ENCODE measurements at places on chromosomes 3 and 15.
A peak's percentile ranks its signal among the peaks of the same experiment; 100 is the strongest.

DNA sequence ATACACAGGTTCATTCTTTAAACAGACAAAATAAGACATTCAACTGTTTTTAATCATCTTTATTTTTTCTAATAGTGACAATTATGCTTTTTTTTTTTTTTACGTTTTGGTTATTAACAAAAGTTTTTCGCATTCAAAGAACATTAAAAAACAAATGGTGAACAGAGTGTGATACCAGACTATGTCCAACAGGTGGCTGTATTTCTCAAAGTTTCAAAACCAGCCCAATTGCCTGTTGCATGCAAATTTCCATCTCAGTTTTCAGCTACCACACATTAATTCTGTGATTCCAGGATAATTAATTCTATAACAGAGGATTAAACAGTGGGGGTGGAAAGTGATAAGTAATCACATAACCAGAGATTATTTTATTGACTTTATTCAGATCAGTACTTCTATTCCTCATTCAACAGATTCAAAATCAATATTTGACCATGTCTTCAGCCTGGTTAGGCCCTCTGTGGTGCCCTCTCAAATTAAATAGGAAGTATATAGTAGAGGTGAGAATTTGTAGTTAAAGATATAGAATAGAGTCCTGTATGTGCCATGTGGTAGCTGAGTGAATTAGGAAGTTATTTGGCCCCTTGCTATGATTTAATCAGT is 122.2 kb upstream of the DCBLD2 start:
- peak; percentile 3 for DNase-seq

DNA sequence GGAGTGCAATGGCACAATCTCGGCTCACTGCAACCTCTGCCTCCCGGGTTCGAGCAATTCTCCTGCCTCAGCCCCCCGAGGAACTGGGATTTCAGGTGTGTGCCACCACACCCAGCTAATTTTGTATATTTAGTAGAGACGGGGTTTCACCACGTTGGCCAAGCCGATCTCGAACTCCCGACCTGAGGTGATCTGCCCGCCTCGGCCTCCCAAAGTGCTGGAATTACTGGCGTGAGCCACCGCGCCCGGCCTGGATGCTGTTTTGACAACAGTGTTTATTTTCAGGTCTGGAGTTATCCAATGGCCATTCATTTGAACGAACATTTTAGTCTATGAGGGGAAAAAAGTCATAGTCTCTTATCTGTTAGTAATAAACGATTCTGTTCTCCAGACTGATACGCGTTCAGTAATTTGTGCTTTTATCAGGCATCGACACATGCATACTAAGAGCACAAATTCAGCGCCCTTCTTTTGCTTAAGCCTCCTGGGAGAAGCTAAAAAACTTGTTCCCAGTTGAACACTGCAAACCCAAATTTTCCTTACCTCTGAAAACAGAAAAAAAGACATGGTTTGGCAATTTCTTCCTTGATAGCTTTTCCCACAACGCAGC is 1.3 kb downstream of the B3GALNT1 start:
- no peak for DNase-seq

DNA sequence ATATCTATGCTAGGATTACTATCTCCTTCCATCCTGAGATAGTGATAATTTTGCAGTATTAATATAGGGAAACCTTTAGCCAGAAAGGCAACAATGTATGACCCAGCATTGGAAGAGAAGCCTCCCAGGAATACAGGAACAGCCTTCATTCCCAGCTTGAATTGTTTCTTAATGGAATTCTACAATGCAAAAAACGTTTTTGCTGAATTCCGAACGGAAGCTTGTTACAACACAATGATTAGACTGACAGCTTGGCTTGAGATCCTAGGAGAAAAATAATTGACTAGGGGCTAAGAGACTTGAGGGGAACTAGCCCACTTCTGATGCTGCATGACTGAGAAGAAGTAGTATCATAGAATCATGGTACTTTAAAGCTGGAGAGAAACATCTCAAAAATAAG is 140.2 kb downstream of the RSL24D1 start:
- no peak for DNase-seq

DNA sequence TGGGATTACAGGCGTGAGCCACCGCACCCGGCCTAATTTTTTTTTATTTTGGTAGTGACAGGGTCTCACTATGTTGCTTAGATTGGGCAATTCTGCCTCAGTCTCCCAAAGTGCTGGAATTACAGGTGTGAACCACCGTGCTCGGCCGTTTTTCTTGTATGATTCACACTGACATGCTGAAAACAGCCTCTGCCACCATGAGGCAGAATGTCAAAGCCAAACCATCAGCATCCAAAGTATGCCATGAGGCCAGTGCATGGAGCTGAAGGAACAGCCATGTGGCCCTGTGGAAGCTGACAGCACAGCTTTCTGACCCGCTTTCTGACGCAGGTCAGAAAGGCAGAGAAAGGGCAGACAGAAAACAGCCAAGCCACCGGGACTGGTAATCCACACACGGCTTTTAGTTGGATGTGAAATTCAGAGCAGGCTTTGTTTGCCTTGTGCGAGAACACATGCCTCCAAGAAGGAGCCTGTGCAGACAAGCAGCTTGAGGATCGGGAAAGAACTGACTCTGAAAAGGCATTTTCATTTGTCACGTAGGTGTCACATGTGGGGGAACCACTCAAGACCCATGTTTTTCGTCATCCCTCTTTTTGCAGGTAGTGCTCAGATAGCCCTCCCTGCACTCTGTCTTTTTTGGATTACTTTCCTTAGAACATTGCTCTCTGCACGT is 25.1 kb downstream of the XYLB start:
- DNase-seq = no peak

DNA sequence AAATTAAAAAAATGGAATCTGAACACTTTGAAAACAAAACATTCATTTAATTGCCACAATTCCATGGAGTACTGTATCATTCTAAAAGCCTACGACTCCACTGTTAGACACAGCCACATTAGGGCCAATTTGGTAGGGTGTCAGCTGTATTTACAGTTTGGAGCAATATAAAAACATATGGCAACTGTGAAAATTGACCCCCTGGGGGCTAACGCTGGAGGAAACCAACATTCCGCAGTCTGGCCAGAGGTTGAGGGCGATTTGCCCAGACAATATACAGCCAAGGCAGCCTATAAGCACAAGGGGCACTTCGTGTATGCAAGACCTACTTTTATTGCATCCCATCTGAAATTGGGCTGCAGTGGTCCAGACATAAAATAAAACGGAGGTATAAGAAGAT is 476.5 kb upstream of the WNT5A start:
- DNase-seq = no peak

- DNase-seq = no peak
These were observed 4.4 kb downstream of the TMEM45A start for GRCh38 chr3:100496711-100497261.

DNA sequence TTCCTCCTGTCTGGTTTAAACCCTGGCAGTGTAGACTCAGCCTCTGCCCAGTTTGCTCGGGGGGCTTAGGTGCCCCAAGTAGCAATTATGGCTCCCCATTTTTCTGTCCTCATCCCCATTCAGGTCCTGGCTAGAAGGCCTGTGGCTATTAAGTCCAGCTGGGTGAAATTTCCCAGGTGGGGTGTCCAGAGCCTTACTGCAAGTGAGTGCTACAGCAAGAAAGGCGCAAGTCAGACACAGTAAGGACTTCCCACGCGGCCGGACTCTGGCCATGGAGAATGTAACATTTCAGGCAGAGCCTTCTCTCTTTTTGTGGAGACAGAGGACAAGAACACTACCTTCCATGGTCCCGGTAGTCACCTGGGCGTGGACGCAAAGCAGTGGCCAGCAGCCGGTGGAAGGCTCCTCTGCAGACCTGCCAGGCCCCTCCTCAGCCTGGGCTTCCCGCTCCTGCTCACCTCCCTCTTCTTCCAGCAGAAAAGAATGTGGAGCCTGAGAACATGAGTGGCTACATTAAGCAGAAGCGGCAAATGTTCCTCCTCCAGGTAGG is 23.3 kb downstream of the CFAP100 start:
- DNase-seq = no peak

DNA sequence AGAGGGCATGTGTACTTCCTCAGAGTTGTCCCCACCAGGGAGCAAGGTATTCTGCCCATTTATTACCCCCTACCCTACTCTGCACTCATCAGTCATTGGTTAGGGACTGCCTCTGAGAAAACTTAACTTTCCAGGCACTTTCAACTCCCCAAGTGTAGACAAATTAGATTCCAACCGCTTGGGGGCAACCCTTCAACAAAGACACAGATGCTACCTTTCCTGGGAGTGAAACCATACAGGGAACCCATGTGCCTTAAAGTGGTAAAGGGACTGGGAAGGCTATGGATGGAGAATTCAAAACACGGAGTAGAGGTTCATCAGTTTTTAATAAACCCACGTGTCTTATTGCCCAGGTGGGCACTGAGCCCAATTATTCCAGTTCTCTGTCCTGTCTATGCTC is 19.4 kb upstream of the UBE2E2 start:
- DNase-seq = no peak

DNA sequence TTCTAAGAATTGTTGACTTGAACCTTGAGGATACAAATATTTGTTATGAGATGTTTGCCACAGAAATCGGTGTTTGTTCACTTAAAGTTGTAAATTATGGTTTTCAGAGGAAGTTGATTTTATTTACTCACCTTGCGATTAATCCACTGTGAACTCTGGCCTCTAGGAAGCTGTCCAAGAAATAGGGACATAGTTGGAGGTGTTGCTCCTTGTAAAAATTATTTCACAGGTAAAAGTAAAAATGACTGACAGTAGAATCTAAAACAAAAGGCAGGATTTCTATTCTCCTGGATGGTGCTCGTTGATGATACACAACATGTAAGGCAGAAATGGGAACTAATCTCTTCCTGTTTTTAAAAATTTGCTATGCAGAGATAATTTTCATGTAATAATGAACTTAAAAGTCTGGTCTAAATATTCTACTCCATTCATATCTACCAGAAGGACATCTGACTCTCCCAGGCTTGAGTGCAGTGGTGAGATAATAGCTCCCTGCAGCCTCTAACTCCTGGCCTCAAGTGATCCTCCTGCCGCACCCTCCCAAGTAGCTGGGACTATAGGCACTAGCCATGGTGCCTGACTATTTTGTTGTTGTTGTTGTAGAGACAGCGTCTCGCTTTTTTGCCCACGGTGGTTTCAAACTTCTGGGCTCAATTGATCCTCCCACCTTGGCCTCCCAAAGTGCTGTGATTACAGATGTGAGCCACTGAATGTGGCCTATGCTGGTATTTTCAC is 17.1 kb upstream of the LZTFL1 start:
- DNase-seq = no peak

DNA sequence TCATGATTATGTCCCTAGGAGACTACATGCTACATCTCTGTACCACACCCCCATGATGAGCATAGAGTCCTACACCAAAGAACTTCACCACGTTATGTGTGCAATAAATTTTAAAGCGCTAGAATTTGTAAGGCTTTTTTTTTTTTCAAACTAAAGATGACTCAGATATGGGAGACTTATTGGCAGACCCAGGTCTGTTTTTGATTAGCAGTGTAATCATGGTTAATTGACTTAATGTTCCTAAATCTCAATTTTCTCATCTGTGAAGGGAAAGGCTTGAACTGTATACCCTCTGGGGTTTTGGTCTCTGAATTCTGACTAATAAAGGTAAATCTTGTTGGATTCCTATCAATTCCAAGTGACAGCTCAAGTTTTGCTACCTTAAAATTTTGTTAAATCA is 26.4 kb downstream of the ABI3BP start:
- DNase-seq = no peak

GRCh38 chr15:62853841-62854225 is 188.7 kb upstream of the TPM1 start:
- DNase-seq = no peak

- DNase-seq = no peak
These were observed 124.4 kb upstream of the FOXB1 start for GRCh38 chr15:59879506-59880265.

DNA sequence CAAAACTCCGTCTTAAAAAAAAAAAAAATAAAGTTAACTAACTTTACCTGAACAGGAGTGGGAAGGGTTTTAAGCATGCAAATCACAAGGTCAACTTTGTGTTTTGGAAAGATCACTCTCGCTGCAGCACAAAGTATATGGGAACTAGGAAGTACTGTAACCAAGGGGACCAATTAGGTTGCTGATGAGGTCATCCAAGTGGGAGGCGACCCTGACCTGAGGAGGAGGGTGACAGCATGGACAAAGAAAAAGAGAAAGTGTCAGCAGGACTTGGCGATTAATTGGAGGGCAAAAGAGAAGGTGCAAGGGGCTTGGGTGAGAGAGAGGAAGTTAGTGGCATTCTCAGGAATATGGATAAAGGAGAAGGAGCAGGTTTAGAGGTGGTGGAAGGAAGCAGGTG is 89.5 kb upstream of the ZBED2 start:
- no peak for DNase-seq

DNA sequence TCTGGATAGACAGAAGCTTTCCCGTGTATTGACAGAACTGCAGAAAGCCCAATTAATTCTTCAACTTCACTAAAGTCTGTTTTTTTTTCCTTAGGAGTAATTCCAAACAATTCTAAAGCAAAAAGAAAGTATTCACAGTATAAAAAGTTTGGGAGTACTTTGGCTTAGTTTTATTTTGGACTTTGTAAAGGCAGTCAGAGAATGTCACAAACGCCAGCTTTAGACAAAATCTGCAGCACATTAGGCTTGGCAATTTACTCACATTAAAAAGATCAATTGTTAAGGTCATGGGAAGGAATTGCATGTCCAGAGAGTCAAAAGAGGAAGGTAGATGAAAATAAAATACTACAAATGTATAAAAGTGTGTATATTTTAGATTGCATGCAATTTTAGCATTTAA is 47.5 kb upstream of the GBE1 start:
- DNase-seq = no peak

- DNase-seq = peak; percentile 46
These were observed 824 bp upstream of the CILP start for GRCh38 chr15:65212097-65212496.

Data from activated CD4-positive, alpha-beta T cell treated with anti-CD3 and anti-CD28 coated beads, Interleukin-2, amount 50 U/mL, for 16 hours (primary cell).